ENCODE measurements at places on chromosomes 1 and 21.

DNA sequence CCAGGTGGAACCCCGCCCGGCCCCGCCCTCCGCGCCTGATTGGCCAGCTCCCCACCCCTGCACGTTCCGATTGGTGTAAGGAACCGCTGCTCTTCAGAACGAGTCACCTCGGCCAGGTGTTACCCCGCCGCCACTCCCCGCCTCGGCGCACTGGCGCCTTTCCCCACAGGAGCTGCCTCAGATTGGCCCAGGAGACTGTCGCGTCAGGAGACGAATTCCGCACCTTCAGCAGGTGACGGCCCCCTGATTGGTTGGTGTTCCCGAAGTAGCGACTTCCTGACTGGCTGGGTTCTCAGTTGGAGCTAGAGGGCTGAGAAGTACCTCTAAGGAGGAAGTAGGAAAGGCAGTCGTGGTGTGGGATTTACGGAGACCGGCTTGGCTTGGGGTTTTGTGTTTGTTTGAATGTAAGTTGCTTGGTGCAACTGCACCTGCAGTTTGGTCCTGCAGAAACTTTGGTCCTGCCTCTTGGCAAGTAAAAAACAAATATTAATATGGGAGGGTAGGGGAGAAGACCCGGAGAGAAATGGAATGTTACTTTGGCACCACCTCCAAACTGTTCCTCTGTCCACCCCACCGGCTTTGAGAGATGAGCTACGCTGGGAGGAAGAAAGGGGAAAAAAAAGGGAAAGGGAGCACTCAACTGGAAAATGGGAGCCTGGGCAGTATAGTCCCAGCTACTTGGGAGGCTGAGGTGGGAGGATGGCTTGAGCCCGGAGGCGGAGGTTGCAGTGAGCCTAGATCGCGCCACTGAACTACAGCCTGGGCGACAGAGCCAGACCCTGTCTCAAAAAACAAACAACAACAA is 415 bp upstream of the F11R start:
- DNase-seq: peak; percentile 60

GRCh38 chr1:27601771-27602461 is 2.0 kb downstream of the AHDC1 start:
- DNase-seq: no peak

- no peak for DNase-seq
Observed at GRCh38 chr1:40258445-40258769, 371 bp downstream of the ZMPSTE24 start.

- no peak for DNase-seq
Observed at GRCh38 chr1:111582644-111583618, 36.7 kb upstream of the RAP1A start.

- no peak for DNase-seq
Observed at GRCh38 chr1:63524201-63524600, 876 bp downstream of the EFCAB7 start.

GRCh38 chr21:25967901-25968438 is 202.6 kb downstream of the APP start:
- DNase-seq: no peak

GRCh38 chr1:161131523-161132409 is 701 bp downstream of the DEDD start:
- DNase-seq: no peak

- no peak for DNase-seq
Observed at GRCh38 chr1:54417123-54417522, 10.9 kb upstream of the SSBP3 start.

DNA sequence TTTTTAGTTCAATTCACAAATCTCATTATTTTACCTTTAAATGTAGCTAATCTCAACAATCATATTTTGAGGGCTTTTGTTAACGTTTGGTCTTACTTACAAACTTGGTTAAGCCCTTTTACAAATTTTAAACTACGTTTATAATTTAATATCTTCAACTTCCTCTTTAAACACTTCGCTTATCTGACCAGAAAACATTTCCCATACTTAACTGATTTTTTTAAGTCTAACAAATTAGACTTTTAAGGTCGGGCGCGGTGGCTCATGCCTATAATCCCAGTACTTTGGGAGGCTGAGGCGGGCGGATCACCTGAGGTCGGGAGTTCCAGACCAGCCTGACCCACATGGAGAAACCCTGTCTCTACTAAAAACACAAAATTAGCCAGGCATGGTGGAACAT is 300.9 kb downstream of the LMX1A start:
- no peak for DNase-seq

DNA sequence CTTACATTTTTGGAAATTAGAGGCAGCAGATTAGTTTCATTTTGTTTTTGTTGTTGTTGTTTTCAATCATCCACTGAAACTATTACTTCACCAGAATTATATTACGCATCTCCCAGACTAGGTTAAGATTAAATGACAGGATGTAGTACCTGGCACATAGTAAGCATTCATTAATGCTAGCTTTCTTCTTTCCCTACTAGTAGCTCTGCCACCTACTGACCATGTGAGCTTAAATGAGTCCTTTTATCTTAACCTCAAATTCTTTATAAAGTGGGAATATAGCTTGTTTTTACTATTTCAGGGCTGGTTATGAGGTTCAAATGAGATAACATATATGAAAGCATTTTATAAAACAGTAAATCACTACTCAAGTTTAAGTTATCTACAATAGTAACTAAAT is 10.2 kb upstream of the ASPM start:
- no peak for DNase-seq

DNA sequence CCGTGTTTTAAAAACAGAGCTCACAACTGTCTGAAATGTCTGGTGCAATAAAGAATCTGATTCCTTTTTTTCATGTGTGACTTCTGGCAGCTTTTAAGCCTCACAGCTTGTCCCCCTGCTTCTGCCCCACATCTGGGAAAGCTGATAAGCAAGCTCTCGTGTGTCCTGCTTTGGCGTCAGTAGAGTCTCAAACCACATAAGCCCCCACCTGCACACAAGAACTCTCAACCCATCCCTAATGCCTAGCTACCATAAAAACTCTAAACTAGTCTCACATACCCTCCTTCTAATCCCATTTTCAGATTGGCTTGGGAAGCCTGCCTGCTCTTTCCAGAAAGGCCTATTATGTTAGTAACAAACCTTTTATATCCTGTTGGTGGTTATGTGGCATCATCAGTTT is 94.6 kb upstream of the DAB1 start:
- no peak for DNase-seq

- DNase-seq: no peak
Observed at GRCh38 chr1:81298266-81298665, 502.5 kb upstream of the ADGRL2 start.

All from bone marrow (tissue), 2 donors.